ENCODE measurements at places on chromosomes 12 and 14.
A peak's percentile ranks its signal among the peaks of the same experiment; 100 is the strongest.

DNA sequence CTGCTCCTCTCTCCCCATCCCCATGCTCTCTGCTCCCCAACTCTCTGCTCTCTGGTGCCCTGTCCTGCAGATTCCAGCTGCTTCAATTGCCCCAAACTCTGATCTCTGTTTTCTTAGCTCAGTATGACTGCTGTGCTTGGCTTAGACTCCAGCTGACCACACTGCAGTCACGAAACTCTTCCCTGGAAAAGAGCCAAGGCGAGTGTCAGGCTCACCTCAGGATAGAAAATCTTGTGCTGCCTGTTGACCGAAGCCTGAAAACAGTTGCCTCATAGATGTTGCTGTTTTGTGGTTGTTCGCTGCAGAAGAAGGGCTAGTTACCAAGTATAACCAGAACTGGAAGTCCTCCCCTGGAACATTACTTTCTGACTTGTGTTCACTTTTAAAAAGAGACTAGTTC is 6.7 kb upstream of the STON2 start:
- DNase-seq = no peak

GRCh38 chr12:69392179-69392928 is 32.8 kb downstream of the YEATS4 start:
- DNase-seq = no peak

DNA sequence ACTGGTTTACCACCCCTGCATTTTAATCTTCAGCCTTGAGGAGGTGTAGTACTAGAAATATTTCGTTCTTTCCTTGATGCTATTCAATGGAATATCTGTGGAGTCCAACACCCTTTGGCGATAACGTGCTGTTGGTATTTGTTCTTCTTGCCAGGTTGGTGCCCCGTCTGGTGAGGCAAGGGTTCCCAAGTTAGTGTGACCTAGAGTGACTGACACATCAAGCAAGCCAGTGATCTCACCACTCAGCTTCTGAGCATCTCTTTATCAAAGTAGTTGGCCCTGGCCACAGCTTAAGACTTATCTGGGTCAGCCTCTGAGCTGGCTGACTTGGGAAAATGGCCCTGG is 60.2 kb downstream of the PLXNC1 start:
- peak; percentile 54 for DNase-seq

DNA sequence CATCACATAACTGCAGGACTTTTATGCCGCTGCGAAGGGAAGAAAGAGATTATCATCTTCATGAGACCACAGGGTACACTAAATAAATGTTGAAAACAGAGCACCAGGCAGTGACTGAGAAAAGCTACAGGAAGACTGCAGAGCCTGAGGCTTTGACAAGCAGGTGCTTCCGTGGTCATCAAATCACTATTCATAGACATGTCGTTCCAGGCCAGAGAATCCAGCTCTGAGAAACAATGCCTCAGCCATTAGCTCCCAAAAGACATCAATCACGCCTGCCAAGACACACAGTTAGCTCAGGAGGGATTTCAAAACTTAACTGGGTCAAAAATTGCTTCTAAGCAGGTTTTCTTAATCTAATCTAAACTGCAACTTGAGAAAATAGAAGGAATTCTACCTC is 47.2 kb upstream of the GARIN6 start:
- DNase-seq = no peak

DNA sequence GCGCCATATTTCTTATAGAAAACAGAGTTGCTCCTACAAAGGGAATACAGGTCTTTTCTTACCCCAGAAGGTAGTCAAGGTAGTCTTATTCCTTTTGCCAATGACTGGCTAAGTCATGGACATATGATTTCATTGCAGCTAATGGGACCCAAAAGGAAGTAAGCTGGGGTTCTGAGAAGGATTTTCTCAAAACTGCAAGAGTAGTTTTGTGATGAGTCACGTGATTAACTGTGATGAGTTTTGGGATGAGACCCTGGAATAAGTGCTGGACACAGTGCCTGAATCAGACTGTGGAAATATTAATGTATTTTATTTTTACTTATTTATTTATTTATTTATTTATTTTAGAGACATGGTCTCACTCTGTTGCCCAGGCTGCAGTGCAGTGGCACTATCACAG is 13.4 kb upstream of the NIN start:
- no peak for DNase-seq

GRCh38 chr12:110330124-110330523 is 49.1 kb downstream of the ATP2A2 start:
- DNase-seq = no peak

DNA sequence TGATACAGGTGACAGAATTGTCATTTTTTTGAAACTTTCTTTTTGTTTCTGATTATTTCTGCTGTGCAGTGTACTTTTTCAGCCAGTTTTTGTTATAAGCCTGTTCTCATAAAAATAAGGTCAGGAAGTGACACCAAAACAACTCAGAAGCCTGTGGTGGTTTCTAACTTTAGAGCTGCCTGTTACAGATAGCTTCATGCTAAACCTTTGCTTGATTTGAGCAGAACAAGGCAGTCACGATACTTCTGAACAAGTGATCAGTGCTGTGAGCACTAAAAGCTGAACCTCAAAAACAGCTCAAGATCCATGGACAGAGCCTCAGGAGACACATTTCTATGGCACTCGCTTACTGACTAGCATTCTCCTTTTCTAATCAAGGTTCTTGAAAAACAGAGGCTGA is 82.0 kb downstream of the PRKCH start:
- DNase-seq = no peak

- no peak for DNase-seq
These were observed 155.3 kb downstream of the PDE3A start for GRCh38 chr12:20523658-20524057.

GRCh38 chr12:110901401-110901800 is 19.0 kb downstream of the MYL2 start:
- DNase-seq = no peak

GRCh38 chr12:127214186-127214585 is 1052.8 kb upstream of the TMEM132C start:
- no peak for DNase-seq

DNA sequence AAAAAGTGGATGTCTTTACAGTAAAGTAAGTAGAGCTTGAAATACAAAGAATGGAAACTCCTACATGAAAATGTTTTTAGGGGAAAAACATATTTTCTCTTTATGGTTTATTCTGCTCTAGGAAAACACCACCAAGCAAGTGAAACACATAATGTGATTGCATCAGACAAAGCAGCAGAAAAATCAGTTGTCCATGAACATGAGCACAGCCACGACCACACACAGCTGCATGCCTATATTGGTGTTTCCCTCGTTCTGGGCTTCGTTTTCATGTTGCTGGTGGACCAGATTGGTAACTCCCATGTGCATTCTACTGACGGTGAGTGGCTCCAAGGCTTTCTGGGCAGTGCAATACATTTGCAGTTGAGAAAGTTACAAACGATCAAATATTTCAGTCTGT is 42.6 kb upstream of the PLEKHD1 start:
- no peak for DNase-seq

GRCh38 chr12:5267603-5268423 is 164.1 kb upstream of the NTF3 start:
- no peak for DNase-seq

DNA sequence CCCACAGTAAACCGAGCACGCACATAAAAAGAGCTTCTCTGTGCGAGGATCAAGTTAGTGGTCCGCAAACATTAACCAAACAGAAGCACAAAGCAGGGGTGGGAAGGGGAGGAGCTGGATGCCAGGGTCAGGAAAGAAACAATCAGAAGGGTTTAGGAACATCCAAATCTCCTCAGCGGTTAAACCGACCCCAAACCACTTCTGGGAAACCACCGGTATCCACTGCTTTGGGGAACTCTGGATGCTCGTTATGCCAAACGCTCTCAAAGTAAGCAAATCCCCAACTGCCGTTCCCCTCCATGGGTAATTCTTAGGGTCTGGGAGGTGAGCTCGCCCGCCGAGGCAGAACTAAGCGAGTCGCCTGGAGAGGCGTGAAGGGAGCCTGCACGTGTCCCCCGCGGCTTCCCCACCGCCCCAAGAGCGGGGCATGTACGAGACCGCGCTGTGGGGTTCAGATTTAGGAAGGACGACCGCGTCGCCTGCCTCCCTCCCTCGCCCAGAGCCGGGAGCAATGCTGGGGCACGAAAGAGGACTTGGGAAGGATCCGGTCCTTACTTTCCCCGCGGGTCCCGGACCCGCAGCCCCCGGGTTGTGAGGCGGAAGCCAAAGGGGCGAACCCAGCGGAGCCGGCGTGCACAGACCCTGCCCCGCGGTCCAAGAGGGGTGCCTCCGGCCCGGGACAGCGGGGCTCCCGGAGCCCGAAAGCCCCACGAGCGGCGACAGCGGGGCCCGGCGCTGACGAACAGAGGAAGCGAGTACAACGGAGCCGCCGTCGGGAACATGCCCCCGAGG is 711 bp downstream of the SBNO1 start:
- DNase-seq = peak; percentile 25

DNA sequence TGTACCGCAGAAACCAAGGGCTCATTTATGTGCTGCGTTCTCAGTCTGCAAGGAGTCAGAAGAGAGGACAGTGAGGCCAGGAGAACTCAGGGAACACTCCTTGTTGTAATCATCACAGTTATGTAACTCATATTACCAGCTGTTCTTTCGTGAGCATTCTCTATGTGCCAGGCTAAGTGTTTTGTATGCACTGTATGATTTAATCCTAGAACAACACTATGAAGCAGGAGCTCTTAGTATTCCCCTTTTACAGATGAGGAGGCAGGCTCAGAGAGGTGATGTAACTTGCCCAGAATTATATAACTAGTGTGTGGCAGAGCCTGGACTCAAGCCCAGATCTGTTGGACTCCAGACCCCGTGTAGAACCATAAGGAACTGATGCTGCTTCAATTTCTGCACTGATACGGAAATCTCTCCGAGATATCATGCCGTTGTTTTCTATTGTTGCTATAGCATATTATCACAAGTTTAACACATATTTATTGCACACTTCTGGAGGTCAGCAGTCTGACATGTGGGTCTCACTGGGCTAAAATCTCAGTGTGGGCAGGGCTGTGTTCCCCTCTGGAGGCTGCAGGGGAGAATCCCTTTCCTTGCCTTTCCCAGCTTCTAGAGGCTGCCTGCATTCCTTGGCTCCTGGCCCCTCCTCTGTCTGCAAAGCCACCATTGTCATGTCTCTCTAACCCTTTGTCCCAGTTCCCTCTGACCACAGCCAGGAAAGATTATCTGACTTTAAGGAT is 16.3 kb upstream of the CD9 start:
- DNase-seq = no peak

DNA sequence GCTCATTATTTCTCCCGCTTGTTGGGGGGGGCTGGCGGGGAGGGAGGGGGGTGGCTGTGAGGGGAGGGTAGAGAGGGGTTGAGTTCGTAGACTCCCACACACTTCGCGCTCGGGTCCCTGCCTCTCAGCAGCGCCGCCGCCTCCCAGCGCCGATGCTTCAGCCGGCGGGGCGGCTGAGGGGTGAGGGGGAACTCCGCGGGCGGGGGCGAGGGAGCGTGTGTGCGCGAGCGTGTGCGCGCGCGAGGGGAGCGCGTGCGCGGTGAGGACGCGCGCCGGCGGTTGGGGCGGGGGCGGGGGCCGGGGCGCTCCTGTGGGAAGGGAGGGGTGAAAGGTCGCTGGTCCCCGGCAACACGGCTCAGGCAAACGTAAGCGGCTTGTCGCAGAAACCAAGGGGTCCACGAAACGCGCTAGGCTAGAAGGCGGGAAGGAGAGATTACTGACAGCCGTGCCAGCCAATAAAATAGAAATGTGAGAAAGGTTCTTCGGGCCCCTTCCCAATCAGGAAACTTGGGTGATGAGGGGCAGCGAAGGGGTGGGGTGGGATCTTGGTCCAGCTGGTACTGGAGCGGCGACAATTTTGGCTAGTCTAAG is 343 bp upstream of the NOVA1 start:
- DNase-seq = no peak

- DNase-seq = no peak
These were observed 51.4 kb downstream of the HMGA2 start for GRCh38 chr12:65875640-65876071.

DNA sequence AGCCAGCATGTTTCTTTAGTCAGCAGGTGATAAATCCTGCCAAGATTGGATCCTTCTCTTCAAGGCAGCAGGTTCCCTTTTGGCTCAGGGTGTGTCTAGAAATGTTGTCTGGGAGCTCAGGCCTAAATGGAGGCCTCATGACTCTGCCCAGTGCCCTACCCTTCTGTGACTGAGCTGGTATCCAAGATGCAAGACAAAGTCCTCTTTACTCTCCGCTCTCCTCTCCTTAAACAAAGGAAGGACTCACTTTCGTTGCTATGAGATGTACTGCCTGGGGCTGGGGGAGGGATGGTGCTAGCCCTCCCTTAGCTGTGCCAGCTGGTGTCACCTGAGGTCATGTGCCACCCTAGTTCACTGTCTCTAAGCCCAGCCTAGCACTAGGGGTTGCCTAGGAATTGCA is 13.8 kb upstream of the TMPRSS12 start:
- no peak for DNase-seq

DNA sequence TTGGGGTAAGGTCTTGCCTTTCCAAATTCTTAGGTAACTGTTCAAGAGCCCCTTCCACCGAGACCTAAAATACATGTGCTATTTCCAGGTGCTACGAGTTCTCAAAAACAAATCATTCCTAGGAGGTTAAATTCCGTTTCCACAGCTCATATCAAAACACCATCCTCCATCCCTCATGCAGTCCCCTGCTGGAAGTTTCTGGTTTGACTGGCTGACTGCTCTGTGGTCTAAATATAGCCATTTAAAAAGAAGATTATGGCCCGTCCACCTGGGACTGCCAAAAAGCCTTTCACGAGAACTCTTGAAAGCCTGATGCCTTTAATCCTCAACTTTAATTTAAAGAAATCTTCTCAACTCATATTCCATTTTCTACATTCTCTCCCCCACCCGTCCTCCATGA is 201.5 kb upstream of the MYL2 start:
- DNase-seq = no peak

DNA sequence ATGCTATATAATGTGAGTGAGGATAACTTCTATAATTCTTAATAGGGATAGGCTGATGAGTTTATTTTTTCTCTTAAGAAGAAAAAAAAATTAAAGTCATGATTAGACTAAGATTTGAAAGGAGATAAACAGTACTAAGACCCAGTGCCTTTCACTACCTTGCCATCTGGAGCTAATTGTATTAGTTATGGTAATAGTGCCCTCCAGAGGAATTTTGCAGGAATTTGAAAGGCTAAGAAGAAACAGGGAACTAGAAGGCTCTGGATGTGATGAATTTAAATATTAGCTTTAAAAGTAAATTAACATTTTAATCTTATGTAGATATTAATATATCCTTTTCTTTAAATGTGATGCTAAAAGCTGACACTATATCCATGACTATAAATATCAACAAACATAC is 36.6 kb upstream of the PIK3C2G start:
- no peak for DNase-seq

- DNase-seq = no peak
These were observed 15.2 kb downstream of the ITPK1 start for GRCh38 chr14:93100570-93100969.

GRCh38 chr12:6423267-6424007 is 21.3 kb upstream of the CD27 start:
- DNase-seq = peak; percentile 81

DNA sequence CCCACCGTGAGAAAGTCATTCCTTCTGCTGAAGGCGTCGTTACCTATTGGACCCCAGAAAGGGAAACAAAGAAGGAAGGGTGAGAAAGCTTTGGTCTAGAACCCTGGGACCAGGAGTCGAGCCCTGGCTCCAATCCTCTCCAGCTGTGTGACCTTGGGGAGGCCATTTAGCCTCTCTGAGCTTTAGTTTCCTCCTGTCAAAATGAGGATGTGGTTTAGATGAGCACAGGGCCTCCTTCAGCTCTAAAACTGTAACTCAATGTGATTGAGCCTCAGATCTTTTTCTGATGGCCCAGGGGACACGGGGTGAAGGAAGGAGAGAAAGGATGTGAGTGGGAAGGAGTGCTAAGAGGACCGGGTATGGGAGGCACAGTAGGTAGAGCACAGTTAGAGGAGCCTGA is 7.7 kb downstream of the JDP2 start:
- DNase-seq = no peak

All from stimulated activated CD4-positive, alpha-beta T cell treated with anti-CD3 and anti-CD28 coated beads, Interleukin-1b, Interleukin-23, amount 100 ng/mL, for 48 hours (primary cell).